ENCODE measurements at places on chromosomes 5 and 9.

DNA sequence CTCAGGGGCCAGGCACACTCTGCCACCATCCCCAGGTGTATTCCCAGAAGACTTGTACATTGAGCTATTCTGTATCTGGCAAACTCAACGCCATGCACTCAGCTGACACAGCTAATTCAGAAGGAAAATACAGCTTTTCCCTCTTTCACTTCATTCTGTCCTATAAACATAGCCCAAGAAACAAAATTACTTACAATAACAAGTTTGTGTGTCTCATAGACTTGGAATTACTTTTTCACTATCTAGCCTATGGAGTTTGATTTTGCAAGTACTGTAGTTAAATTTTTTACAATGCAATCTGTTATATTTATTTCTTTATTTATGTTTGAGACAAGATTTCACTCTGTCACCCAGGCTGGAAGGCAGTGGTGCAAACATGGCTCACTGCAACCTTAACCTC is 125.1 kb upstream of the KLF9 start:
- no peak for DNase-seq

DNA sequence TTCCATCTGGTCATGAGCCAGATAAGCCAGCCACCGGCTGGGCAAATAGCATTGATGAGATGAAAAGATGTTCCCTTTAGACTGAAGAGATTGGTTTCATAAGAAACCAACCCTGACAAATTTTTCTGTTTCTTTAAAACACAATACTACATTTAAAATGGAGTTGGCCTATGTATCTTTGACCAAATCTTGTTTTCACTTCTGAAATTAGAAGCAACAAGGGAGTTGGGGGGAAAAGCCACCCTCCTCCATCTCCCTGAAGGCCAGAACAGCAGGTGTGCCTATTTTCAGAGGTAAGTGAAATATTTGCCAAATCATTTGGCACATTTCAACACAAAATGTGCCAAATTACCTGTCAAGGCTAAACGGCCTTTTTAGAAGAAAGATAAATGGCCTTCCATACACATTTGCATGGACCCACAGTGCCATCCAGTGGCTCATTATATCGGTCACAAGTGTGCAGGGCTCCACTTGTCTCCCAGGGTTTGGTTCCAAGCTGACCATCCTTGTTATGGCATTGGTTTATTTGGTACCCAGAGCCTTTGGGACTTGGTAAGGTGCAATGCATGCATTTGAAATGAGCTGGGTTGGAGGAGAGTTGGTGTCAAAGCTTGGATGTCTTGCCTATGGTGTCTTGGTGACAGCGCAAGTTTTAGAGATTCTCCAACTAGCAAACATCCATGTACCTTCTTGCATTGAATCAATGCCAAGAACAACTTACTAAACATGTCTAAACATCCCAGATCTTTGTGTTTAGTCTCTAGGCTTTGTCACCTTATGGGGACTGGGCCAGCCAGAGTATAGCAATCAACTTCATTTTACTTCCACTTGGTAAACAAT is 372.0 kb upstream of the KIF2A start:
- no peak for DNase-seq

DNA sequence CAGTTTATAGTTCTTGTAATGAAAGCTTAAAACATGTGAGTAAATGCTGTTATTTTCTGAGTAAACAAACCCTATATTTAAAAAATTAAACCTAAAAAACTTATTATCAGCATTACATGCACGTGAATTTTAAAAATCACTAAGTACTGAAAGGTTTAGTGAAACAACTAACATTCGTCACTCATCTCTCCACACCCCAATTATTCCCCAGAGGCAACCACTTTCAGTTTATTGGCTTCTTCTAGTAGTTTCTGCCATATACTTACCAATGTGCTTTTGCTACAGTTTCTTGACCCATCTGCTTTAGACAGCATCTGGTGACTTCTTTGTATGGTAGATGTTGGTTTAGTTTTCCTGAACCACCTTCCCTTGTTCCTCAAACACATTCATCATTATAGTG is 58.1 kb downstream of the ANGPTL2 start:
- DNase-seq = no peak

DNA sequence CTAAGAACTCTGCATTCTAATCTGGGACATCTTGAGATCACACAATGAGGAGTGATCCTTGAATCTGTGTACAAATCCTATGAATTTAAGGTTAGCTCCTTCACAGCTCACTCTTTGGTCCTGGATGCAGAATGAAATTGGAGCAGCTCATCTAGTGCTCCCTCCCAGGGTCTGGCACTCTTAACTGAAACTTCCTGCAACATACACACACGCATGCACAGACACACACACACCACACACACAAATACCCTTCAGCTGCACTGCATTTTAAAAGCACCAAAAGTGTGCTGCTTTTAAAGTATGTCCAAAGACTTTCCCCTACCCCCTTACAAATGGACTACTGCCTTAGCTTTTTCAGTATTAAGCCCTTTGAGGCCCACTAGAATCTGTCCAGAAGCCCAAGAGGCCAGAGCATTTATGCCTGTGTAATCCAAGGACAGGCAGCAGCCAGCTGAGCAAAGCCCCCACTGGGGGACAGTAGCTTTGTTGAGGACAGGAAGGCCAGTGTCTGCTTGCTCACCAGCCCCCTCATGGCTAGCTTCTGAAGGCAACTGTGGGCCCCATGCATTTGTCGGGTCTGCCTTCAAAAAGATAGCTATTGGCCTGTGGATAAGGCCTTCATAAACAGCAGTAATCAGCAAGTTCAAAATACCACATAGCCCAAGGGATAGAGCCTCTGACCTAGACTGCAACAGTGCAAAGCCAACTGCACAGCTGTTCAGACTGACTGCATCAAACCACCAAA is 43.6 kb downstream of the CDO1 start:
- no peak for DNase-seq

DNA sequence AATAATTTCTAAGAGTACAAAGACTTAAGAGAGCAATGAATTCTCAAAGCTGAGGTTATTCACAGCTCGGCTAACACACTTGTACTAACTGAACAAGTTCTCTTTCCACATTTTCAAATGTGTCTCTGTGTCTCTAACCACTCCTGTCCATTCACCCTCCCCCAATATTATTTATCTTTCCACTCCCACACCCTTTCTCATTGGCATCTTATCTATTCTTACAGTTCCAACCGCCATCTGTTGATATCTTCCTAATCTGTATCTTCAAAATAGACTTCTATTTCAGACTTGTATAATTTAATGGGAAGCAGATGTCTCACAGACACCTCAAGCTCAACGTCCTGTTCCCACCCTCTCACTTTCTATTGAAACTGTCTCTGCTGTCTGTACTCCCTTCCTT is 205.9 kb downstream of the ANXA1 start:
- DNase-seq = no peak

GRCh38 chr5:62197697-62198096 is 108.3 kb upstream of the KIF2A start:
- DNase-seq = no peak

DNA sequence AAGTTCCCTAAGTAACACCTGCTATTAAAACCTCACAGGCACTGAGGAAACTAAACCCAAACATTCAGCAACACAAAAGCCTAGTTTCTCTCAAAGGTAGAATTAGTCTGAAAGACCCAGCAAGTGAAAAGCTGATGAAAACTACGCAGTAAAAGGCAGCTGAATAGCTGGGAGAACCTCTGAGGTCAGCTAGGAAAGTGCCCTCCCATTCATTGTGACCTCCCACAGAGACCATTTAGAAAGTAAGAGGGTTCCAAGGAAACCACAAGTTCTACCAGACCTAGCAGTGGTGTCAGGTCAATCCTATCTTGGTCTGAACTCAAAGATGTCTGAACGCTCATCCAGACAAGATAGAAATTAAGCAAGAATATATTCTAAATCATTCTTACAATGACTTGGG is 144.7 kb downstream of the SSBP2 start:
- DNase-seq = no peak

DNA sequence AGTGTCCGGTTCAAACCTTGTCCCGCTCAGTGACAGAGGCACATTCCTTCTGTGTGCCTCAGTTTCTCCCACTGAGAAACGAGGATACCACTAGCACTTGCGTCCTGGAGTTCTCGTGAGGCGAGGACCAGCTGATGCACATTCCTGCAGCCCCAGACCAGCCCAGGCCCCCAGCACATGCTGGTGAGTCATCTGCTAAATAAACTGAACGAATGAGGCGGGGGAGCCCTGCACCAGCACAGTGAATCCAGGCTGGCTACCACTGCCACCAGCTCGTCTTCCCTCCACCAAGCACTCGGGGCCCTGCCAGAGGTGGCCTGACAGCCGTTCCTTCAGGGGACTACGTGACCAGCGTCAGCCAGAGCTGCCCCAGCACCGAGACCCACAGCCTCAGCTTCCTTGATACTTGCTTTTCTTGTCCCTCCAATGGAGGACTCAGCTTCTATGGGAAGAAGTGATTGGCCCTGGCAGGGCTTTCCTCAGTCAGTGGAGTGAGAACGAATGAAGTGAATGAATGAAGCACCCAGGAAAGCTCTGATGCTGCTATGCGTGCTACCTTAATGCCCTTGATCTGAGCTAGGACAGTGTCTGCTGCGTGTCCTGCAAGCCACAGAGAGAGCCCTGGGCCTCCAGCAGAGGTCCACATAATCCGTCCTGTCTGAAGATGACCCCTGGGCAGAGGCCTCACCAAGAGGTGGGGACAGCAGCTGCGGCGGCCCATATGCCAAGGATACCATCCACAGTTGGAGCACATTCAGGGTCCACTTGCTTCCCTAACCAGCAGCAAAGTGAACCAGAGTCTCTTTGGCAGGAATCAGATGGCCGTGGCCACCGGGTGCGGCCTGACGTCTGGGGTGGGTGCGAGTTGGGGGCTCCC is 13.5 kb upstream of the BARX1 start:
- DNase-seq = no peak

GRCh38 chr9:88574953-88575352 is 40.0 kb downstream of the NXNL2 start:
- DNase-seq = no peak

GRCh38 chr5:156208271-156208670 is 118.7 kb upstream of the SGCD start:
- DNase-seq = no peak

DNA sequence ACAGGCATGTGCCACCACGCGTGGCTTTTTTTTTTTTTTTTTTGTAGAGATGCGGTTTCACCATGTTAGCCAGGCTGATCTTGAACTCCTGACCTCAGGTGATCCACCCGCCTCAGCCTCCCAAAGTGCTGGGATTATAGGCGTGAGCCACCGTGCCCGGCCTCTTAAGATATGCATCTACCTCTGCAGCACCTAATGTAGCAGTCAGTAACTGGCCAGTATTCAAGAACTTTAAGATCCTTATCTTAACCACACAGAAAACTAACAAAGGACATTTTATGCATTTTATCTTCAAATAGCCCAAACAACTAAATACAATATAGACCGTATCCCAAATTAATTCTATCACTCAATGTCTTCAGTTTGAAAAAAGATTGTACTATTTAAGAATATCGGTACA is 618.7 kb downstream of the TLE1 start:
- no peak for DNase-seq

DNA sequence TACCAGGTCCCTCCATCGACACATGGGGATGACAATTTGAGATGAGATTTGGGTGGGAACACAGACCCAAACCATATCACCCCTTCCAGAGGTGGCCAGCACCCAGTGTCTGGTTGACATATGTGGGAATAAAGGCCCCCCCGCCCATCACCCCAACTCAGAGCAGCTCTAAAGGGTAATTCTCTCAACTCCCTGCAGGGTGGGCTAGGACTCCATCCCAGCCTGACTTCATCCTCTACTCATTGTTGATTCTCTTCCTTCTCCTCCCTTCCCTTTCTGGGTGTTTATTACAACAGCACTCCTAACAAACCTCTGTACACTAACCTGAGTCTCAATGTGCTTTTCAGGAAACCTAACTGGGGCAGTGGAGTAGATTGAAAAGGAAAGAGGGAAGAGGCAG is 339.9 kb downstream of the ACTL7B start:
- no peak for DNase-seq

DNA sequence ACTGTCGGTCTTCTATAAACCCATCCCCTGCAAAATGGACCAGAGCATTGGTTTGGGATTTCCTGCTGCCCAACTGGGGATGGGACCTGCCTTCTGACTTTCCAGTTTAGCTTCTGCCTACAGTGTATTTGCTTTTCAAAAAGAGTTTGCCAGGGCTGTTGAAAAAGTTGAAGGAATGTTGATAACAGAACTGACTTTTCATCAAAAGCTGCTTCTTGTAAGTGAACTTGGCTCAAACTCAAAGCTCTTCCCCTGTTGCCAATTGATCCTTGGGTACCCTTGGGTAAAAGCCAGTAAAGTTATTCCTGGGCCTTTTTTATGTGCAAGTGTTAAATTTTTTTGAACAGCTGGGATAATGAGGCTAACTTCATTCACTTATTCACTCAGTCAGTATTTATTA is 142.9 kb upstream of the SLC30A5 start:
- DNase-seq = no peak

GRCh38 chr9:131668439-131669268 is 71.2 kb downstream of the RAPGEF1 start:
- peak; percentile 73 for DNase-seq

DNA sequence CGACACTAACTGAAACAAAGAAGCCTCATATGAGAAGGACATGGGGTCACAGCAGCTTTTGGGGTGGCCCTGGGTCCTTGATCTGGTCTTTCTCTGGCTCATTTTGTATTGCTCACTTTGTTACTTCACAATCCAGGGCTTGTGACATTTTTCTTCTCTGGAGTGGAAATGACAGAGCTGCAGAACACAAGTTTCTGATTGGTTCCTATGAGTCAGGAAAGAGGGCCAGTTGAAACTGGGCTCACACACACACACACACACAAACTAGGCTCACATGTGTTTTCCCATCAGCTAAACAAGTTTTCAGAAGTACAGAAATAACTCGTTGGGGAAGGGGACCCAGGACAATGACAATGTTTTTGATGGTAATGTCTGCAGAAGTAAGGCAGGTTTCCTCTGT is 54.3 kb downstream of the TMC1 start:
- no peak for DNase-seq

- DNase-seq = no peak
These were observed 160.0 kb upstream of the SMIM23 start for GRCh38 chr5:171625646-171626045.

DNA sequence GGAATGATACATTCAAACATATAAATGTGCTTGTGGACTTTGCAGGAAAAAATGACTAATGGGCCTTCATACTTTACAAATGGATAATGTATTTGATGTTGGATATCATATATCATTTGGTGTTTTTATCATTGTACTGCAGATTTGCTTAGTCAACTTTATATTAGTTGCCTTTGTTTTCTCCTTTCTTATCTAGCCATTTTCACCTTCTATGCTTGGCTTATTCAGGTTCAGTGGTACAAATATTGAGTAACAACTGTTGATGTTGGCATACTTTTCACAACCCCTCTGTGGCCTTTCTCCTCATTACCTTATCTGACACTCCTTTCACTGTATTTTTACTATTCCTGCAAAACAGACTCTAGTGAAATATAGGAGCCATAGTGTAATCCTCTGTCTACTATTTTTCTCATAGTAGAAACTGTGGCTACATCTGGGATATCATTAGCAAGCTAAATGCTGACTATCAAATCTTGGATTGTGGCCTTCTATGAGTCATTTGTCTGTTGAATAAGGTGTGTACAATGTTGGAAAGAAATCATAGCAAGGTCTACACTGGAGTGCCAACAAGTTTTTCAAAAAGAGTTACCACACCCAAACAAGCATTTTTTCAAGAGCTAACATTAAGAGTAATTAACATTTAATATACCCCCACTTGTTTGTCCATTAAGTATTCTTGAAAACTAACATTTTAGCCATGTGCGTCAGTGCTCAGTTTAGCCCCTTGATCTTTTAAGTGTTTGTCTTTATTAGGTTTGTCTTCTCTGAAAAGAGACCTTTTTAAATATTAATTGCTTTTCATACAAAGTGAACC is 330.1 kb downstream of the ADGRV1 start:
- DNase-seq = no peak

- DNase-seq = no peak
These were observed 24.4 kb upstream of the C5orf46 start for GRCh38 chr5:147930769-147931168.
